ENCODE measurements at places on chromosomes 7 and 10.

DNA sequence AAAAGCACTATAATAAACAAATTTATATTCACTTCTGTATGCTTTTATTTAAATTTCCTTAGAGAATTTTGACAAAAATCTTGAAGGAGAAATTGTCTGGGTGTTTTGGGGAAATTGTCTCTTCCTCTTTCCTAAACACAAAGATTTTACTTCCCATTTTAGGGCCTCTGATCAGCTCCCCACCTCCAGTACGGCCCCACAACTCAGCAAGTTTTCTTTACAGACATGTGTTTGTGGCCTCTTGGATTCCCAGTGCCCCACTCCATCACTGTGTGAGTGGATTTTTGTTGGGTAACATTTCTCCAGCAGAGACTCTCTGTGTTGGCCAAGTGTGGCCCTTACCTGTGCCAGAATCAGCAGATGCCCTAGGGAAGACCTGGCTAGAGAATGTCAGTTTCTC lies 182.8 kb upstream of the CDC14C start:
- DNase-seq = no peak

GRCh38 chr7:150993511-150993910 lies 2.7 kb downstream of the NOS3 start:
- DNase-seq = no peak

GRCh38 chr10:62106929-62107519 lies 161.6 kb downstream of the RTKN2 start:
- DNase-seq = no peak

DNA sequence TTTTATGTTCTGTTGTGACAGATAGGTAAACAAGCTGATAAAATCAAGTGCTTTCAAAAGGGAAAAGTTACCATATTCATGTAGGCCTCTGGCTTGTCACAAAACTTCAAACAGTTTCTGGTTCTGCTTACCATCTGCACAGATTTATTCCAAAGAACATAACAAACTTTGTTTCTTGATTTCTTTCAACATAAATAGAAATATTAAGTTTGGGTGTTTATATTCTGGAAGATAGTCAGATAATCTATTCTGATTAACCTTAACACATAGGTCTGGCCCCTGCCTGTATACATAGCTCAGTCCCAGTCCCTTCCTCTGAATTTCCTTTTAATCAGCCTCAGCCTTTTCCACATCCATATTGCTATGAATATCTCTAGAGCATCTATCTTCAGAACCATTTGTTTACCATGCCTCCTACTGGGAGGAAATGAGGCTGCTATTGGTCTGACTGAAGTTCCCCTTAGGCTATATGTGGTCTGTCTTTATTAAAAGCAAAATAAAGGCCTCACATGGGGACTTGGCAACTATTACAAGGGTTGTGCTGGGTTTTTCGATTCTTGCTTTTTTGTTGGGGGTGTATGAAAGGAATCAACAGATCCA lies 319.0 kb downstream of the HPSE2 start:
- DNase-seq = no peak

- DNase-seq = no peak
Measured at GRCh38 chr7:125347269-125347668, 417.6 kb upstream of the POT1 start.

DNA sequence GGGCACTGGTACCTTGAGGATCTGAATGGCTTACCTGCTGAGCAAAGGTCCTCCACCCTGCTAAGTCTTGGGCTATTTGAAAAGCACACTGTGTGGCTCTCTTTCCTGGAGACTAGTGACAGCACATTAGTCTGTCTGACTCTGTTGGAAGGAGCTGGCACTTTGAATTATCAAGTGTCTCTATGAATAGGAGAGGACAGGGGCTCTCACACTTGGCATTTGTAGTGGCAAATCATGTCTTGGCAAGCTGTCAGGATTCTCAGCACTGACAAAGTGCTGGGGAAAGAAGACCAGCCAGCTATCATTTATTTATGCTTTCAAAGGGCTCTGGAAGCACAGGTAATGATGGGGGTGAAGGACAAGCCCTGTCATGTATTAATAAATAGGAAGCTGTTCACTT lies 62.8 kb downstream of the MTPN start:
- no peak for DNase-seq

DNA sequence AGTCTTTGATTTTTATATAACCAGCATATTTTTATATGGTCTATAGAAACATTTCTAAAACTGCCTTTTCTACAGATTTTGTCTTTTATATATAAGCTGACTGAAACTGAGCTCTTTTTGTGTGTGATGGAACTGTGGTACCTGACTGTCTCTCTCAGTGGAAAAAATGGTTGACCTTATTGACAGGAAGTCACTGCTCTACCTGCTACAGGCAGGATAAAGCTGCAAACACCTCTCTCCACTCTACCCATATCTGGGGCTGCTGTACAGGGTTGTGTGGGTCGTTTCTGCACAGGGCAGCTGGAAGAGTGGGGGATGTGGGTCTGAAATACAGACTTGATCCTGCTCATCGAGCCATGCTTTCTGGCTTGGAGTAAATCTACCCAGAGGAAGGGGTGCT lies 48.5 kb downstream of the BBS9 start:
- no peak for DNase-seq

DNA sequence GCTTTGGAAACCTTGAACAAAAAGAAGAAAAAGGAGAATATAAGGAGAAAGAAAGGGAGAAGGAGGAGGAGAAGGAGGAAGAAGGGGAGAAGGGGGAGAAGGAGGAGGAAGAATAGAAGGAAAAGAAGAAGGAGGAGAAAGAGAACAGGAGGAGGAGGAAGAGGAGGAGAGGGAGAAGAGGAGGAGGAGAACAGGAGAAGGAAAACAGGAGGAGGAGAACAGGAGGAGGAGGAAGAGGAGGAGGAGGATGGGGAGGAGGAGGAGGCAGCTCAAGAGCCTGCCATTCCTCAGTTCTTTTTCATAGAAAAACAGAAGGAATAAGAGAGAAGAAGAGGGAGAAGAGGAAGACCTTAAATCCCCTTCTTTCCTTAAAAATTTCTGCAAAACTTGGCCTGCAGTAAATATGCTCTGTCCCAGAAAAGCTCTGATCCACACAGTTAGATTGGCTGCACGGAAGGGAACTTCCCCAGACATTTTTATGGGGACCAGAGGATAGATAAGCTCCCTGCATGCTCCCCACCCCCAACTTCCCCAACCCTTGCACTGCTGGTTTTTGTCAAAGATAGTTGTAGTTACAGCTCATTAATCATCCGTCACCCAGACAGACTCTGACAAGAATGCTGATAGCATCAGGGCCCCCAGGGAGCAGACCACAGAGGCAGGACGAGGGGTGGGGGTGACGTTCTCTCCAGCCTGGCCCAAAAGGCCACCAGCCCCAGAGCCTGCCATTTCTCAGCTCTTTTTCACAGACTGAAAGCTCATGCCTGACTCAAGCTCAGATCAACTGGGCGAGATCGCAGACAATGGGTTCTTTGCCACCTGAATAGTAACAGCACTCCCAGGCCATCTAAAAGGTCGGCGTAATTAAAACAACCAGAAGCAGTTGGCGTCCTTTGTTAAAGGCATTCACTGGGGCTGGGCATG lies 34.5 kb upstream of the LYZL1 start:
- DNase-seq = no peak

GRCh38 chr10:22631185-22631584 lies 83.2 kb downstream of the PIP4K2A start:
- no peak for DNase-seq

- no peak for DNase-seq
Measured at GRCh38 chr10:97096261-97097083, 89.3 kb downstream of the SLIT1 start.

DNA sequence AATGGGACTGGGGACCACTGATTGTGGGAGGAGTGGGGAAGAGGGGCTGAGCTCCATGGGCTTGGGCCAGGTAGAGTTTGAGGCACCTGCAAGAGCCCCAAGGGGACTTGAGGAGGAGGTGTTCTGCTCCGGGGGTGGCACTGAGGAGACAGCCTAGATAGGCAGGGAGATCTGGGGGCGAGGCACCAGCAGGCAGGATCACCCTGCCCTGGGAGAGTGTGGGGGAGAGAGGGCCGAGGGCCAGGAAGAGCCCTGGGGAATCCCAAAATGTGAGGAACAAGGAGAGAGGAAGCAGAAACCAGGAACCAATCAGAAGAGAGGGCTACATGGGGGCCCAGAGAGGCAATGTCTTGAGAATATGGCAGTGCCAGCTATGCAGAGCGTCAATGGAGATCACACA lies 34.6 kb downstream of the LEP start:
- no peak for DNase-seq

GRCh38 chr7:74275401-74275881 lies 13.8 kb upstream of the CLIP2 start:
- DNase-seq = no peak

DNA sequence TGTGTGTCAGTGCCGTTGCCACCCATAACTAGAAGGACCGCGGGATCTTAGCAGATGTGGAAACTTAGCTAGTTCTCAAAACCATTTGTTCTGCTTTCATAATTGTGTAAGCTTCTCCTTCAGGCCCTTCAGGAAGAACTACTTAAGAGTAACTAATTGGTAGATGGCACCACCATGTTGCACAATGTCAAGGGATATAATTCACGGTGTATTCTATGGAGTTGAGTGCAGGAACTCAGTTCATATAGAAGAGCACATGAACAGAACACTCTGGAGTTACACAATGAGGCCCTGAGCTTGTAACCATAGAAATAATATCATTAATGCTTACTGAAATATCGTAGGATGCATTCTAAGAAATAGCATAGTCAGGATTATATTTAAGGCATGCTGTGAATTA lies 126.5 kb upstream of the GAD2 start:
- DNase-seq = no peak

GRCh38 chr7:135981958-135982646 lies 4.9 kb upstream of the MTPN start:
- DNase-seq = no peak

DNA sequence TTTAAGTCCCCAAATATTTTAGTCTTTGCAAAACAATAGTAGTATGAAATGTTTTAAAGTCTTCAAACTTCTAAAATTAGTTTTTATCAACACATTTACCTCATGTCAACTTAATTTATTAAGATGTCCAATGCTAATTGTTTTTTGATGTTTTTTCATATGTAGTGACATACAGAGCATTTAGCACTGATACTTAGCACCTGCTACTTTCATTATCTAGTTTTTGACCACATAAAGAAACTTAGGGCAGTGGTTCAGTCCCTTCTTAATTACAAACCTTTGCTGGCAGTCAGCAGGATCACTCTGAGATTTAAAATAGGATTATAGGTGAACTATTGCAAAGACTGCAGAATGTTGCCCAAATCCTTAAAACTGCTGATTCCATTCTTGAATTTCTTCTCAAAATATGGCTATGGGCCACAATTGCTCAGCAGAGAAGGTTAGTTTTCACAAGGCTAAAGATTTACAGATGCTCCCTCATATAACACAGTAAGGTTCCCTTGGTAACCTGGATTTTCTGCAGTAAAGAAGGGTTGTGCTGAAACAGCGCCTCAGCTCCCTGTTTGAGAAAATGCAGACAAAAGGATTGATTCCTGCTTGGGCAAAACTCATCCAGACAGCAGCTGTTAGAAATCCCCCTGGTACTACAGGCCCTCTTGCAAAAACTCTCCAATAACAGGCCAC lies 3.4 kb downstream of the GPR85 start:
- no peak for DNase-seq

- DNase-seq = no peak
Measured at GRCh38 chr7:157233677-157234076, 95.0 kb downstream of the UBE3C start.

- no peak for DNase-seq
Measured at GRCh38 chr10:27578316-27578715, 74.2 kb downstream of the RAB18 start.

DNA sequence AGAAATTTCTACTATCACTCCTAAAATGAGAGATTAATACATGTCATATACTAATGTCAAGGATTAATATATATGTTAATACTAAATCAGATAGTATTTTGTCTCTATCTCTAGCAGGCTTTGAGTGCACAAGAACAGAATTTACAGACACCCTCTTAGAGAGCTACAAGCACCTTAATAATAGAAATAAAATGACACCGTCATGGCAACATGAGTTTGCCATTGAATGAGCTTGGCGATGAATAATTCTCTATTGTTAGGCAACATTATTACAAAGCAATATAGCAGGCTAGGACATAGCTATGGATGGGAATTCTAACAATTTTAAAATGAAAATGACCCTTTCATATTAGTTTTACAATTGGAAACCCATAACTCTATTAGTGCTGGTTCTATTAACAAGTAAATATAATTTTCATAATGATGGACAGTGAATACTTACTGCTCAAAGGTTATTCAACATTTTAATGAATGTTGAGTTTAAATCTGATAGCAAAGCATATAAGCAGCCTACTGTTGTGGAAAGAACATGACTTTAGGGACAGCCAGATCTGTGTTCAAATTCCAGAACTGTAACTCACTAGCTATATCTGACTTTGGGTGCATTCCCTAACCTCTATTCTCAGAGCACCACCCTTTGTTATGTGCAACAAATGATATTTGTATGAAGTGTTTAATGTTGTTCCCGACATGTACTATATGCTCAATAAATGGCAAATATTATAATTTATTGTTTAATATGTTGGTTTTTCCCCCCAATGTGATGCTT lies 184.5 kb upstream of the DKK1 start:
- no peak for DNase-seq

GRCh38 chr10:90779548-90779947 lies 78.3 kb downstream of the HTR7 start:
- no peak for DNase-seq

GRCh38 chr10:58857251-58857805 lies 319.1 kb upstream of the PHYHIPL start:
- no peak for DNase-seq

GRCh38 chr10:18968159-18968558 lies 80.4 kb upstream of the MALRD1 start:
- DNase-seq = no peak

GRCh38 chr7:65988084-65988483 lies 6.1 kb upstream of the GUSB start:
- DNase-seq = no peak

GRCh38 chr7:47506382-47507339 lies 75.2 kb downstream of the TNS3 start:
- DNase-seq = no peak

GRCh38 chr10:60434418-60435046 lies 44.9 kb upstream of the ANK3 start:
- DNase-seq = no peak

GRCh38 chr7:70312336-70312735 lies 714.1 kb downstream of the AUTS2 start:
- no peak for DNase-seq

DNA sequence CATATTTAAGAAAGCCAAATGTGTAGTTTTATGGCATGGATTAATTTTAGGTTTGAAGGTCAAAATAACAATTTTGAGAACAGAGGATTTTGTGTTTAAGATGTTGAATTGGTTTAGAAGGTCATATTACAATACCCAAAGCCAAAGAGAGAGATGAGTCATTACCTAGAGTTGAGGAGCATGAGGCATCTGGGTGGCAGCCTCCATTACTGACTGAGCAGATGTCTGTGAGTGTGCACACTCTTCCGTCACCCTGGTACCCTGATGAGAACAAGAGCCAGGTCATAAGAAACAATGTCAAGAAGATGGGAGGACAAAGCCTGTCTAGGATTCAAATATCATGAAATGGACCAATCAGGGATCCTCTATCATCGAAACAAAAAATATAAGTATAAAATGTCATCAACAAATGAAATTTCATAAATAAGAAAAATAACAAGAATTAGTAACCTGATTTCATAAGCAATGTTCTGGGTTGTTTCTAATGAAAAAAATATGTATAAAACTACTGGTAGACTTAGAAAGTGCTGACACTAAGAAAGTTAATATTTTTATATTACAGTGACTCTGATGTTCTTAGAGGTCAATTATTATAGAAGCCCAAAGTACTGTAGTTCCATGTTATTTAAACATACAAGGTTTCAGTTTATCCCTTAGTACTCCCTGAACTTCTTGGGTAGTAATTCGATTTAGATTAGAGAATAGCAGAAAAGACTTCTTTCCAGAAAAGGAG lies 20.0 kb downstream of the CUBN start:
- no peak for DNase-seq

Measured in SIG-M5 (cell line).